Pulmonary artery endothelial cell (primary cell): ENCODE measurements at places on chromosomes 2 and 18. TPM values are rescaled to one million over a fixed set of nuclear protein-coding genes. Genes with fewer than 3 reads are reported as not detected.

DNA sequence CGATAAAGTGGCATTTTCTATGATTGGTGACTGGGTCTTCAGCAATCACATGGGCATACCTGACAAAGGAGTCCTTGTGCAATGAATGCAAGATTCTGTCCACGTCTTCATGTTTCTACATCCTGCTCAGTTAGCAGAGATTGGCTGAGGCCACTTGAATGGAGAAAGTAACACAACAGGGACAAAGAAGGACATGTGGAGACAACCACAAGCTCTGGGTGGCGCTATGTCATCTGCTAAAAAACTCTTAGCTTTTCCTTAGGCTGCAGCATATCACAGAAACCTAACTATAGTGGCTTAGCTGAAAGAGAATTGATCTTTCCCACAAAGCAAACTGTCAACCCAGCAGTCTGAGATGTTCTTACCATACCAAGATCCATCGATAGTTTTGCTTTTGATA is 1109.7 kb downstream of the SOCS6 start:
- DNase-seq = no peak

DNA sequence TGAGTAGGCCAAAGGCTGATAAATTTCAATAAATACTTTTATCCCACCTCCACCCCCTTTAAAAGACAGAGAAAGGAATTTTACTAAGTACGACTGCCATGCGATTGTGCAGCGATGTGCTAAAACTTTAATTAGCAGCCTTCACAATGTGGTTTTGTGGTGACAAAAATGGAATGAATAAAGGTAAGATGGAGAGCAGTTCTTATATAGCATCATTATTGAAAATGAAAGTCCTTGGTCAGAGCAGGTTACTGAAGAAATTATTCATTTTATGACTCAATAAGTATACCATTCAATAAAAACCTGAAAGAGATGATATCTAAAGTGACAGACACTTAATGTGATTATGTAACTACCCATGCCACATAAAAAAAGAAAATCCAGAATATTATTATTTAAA is 33.2 kb upstream of the MTIF2 start:
- no peak for DNase-seq

DNA sequence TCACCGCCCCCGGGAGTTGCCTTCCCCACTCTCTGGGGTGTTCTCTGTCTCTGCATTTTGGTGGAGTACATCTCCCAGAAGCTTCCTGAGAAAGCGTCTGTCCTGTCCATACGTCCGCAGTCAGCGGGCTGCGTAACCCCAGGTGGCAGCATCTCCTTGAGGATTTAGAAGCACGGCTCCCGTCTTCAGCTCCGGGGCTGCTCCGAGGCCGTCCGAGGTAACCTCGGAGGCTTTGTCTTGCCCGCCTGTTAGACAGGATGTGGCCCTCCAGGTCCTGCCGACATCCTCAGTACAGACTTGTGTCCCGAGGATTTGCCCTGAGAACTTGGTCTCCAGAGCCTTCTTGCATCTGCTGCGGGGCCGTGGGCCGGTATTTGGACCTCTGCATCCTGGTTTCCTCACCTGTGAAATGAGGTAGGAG is 58.4 kb downstream of the CTDP1 start:
- DNase-seq = no peak

Gene PLCD4
- total RNA-seq = 1.6 and 3.0 TPM in 2 replicates

Gene LHCGR
- total RNA-seq = not detected in 2 replicates

Gene FSHR
- not detected in 2 replicates for total RNA-seq

DNA sequence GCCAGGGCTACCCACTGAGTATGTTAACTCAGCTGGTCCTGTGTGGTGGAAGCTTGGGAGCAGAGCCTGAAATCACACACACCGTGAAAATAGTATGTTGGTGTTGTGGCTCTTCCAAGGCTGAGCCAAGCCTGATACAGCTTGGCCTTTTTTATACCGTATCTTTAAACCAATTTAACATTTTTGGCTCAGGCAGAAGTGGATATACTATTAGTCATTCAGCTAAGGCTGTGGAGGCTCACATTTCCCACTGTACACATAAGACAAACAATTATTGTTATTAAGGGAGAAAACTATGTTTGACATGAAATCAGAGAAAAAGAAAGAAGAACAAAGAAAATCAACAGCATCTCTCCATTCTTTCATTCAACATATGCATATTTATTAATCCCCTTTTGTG is 159.0 kb downstream of the BCL11A start:
- no peak for DNase-seq

GRCh38 chr2:217387776-217388387 is 528.0 kb upstream of the TNP1 start:
- DNase-seq = no peak

Gene RUFY4
- not detected in 2 replicates for total RNA-seq

GRCh38 chr2:12701786-12702167 is 15.0 kb upstream of the TRIB2 start:
- no peak for DNase-seq

Gene POTEI
- total RNA-seq = 0.07 TPM in 2 replicates

Gene CERS6
- 8.0 and 12.0 TPM in 2 replicates for total RNA-seq
